ENCODE measurements at places on chromosomes 3 and 15. TPM values are rescaled to one million over a fixed set of nuclear protein-coding genes. Genes with fewer than 3 reads are reported as not detected.

DNAH12 gene
- polyA plus RNA-seq = not detected

EPB42 gene
- polyA plus RNA-seq = not detected

KLHL25 gene
- 0.60 TPM for polyA plus RNA-seq

CCR8 gene
- not detected for polyA plus RNA-seq

GNB4 gene
- polyA plus RNA-seq = 15.3 TPM

EID1 gene
- 140 TPM for polyA plus RNA-seq

ALG1L2 gene
- polyA plus RNA-seq = 1.1 TPM

CHST2 gene
- 7.8 TPM for polyA plus RNA-seq

EAF2 gene
- 296 TPM for polyA plus RNA-seq

NAALADL2 gene
- not detected for polyA plus RNA-seq

GP9 gene
- 4.3 TPM for polyA plus RNA-seq

MAP1A gene
- not detected for polyA plus RNA-seq
